ENCODE measurements at places on chromosomes 7 and 10.

DNA sequence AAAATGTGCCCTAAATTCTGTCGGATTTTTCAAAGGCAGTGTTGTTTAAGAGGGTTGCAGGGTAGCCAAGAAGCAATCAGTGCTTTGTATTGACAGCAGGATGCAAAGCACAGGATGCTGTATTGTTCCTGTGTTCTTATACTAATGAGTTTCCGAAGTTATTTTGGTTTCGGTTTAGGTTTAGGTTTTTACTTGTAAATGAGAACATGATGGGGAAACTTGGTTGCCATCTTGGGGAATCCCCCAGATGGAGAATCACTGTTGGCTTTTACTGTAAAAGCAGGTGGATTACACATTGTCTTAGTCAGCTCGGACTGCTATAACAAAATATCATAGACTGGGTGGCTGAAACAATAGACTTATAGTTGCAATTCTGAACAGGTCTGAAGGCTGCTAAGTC, 72.1 kb downstream of the INHBA start:
- no peak for DNase-seq

DNA sequence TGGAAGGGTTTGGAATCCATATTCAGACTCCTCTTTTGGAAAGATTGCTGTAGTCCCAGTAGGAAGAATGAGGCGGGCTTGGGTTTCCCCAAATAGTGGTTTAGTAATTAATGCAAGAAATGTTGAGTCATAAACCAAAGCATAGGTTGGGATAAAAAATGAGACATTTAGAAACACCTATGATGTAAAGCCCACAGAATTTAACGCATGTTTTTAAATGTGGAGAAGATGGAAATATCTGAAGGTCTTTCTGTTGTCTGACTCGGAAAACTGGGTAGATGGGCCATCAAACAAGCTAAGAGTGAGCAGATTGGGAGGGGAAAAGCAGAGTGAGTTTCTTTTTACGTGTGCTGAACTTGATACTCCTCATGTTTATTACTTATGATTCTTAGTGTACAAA, 62.2 kb downstream of the LANCL2 start:
- no peak for DNase-seq

- DNase-seq = no peak
These were observed 85.7 kb upstream of the BMPER start for GRCh38 chr7:33819658-33820057.

GRCh38 chr10:15222511-15222910, 54.0 kb upstream of the NMT2 start:
- no peak for DNase-seq

DNA sequence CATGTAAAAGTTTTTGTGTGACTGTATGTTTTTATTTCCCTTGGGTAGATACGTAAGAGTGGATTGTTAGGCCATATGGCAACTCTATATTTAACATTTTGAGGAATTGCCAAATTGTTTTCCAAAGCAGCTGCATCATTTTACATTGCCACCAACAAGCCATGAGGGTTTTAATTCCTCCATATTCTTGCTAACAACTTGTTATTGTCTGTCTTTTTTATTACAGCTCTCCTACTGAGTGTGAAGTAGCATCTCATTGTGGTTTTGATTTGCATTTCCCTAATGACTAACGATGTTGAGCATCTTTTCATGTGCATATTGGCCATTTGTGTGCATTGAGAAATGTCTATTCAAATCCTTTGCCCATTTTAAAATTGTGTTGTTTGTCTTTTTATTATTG, 94.9 kb downstream of the CARD11 start:
- no peak for DNase-seq

GRCh38 chr7:44995555-44996493, 4.2 kb upstream of the CCM2 start:
- no peak for DNase-seq

- no peak for DNase-seq
These were observed 32.4 kb upstream of the MTPN start for GRCh38 chr7:136009488-136010079.

DNA sequence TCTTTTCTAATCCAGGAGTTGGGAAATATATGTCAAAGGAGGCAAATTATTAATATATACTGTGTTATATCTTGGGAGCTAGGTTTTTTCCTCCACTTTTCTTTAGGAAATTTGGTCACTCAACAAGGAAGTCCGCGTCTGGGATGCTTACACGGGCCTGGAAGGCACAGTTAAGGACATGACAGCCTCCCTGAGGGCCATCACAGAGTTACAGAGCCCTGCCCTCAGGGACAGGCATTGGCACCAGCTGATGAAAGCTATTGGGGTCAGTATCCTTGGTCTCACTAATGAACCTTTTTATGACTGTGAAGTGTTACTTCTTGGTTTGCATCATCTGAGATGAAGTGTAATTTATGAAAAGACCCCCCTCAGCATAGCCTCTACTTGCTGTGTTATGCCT, 74.7 kb downstream of the DNAH11 start:
- DNase-seq = no peak

DNA sequence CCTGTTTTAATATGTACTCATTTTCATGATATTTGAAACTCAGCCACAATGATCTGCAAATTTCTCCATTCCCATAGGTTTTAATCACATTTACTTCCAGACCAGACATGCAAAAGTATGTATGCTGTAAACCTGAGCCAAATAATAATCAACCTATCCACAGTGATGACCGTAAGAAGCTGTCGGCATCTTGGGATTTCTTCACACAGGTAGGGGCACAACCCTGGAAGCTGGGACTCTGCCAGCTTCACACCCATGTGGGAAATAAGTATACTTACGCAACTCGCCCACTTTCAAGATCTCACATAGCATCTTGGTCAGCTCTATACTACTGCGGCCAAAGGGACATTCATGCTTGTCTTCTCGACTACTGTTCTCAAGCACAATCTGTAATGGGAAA, 352.3 kb downstream of the ELMO1 start:
- DNase-seq = no peak

GRCh38 chr10:88541116-88541626, 41.9 kb downstream of the RNLS start:
- DNase-seq = no peak

- DNase-seq = no peak
These were observed 92.5 kb downstream of the POU6F2 start for GRCh38 chr7:39069896-39070881.

- no peak for DNase-seq
These were observed 9.2 kb downstream of the PLAU start for GRCh38 chr10:73920089-73920488.

DNA sequence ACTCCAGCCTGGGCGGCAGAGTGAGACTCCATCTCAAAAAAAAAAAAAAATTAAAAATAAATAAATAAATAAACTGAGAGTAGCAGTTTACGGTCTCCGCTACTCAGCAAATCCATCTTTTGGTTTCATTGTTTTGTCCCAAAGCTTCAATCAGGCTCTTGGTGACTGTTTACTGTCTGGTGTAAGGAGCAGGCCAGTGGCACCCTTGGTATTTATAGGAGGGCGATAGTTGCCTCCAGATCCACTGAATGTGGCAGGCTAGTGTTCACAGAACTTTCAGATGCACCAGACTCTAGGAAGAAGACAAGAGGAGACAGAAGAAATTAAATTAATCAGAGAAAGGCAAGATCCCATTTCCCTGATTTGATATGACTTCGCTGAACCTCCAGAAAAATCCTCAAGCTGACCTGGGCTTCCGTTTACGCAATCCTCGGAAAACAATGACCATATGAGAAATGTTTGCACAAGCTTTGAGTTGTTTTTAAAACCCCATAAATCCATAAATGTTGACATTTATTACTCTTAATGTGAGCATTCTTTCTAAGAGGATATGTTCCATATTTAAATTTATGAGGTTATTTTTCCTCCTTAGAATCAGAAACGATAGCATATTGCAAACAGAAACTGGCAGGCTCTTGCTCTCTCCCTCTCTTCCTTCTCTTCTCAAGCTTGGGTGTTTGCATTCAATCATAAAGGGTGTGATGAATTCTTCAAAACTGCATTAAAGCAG, 7.1 kb upstream of the MUC3A start:
- DNase-seq = no peak

DNA sequence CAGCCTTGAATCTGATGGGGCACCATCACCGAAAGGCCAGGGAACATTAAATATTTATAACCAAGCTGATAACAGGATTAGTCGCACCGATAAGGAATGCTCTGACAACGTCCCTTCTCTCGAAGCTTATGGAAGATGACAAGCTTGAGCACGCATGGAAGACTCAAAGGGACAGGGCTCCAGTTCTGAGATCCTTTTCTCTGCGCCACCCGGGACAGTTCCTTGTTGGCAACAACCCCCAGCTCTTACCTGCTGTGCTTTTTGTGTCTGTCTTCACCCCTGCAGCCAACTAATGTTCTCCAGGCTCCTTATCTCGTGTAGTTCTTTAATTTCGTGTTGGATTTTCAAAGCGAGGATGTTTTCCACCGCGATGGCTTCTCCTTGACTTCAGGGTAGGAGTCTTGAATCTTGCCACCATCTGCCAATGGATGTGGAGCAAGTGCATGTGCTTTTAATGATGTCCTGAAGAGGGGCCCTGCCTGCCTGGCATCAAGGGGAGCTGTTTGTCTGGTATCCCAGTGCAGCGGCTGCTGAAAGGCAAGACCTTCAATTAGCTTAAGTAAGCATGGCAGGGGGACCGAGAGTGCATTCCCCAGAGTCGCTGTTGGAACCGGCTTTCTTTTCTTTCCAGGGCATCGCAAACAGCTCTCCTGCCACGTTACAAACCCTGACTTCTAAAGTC, 354 bp upstream of the FERD3L start:
- no peak for DNase-seq

- no peak for DNase-seq
These were observed 22.7 kb downstream of the RELN start for GRCh38 chr7:103966593-103967277.

- no peak for DNase-seq
These were observed 575.6 kb downstream of the ARL4A start for GRCh38 chr7:13262929-13263530.

- no peak for DNase-seq
These were observed 32.9 kb upstream of the AKR1C2 start for GRCh38 chr10:5036511-5036910.

DNA sequence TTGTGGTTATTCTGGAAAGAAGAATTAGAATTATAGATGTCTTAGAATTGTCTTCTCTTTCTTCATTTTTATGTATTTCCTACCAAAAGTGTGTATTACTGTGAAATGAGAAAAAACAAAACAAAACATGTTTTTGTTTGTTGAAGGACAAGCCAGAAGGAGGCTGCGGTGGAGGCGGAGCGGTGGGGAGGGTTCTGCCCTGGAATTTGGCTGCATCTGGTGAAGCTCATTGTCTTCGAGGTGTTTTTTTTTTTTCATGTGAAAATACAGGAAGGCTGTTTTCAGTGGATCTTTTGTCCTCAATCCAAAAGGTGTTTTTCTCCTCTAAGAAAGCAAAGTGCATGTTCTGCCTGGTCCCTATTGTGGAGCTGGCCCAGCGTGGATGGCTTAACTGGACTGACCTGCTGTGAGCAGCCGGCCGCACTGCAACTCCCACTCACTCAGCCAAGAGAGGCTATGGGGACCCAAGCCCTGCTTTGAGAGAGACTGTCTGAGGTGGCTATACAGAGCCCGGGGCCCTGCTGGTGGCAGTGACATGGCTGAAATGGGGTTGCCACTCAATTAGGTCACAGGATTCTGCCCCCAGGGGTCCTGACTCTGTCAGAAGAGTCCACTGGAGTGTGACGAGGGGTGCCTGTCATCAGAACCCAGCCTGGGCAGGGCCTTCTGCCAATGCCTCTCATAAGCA, 184.9 kb upstream of the MKI67 start:
- no peak for DNase-seq

- no peak for DNase-seq
These were observed 38.2 kb downstream of the GSDME start for GRCh38 chr7:24718977-24719491.
